Epithelial cell of esophagus (primary cell): ENCODE measurements at places on chromosomes 4 and X.

- DNase-seq, result no peak
Measured at GRCh38 chr4:183675625-183676024, 16.5 kb downstream of the TRAPPC11 start.

- DNase-seq, result no peak
Measured at GRCh38 chr4:120673696-120674095, 248.8 kb downstream of the PRDM5 start.

DNA sequence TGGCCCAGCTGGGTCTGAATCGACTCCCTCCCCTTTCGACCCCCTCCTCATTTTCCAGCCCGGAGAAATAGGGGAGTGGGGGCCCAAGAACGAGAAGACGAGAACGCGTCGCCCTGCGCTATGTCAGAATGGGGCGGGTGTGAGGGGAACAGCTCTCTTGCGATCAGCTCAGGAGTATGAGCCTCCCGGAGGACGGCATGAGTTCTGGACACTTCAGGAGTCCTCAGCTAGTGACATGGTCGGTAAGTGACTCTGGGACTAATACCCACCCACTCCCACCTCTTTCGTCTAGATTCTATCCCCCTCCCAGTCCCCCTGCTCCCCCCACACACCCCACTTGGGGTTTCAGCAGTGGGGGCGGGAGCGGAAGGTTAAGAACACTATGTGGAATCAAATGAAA, 944 bp downstream of the KLF8 start:
- peak; percentile 13 for DNase-seq

- DNase-seq, result no peak
Measured at GRCh38 chr4:105352826-105353225, 121.0 kb downstream of the PPA2 start.

DNA sequence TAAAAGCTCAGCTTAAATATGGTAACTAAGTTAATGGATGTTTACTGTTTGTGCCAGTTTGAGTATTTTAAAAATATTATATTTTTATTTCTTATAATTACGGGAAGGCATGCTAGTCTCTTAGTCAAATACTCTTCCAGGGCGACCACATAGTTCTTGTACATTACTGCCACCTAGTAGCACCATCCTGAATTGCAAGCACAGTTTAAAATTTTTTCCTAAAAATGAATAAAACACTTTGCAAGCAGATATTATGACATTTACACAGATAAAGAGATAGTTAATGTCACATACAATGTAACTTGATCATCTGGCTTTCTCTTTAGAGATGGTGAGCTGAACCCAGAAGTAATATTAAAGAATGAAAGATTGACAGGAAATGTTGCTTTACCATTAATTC, 11.5 kb downstream of the NDP start:
- DNase-seq, result no peak

GRCh38 chrX:80016182-80016581, 1.6 kb downstream of the TBX22 start:
- no peak for DNase-seq

- peak; percentile 76 for DNase-seq
Measured at GRCh38 chr4:40395908-40396793, 61.0 kb downstream of the CHRNA9 start.

- DNase-seq, result no peak
Measured at GRCh38 chrX:115047715-115048114, 30.3 kb upstream of the IL13RA2 start.

DNA sequence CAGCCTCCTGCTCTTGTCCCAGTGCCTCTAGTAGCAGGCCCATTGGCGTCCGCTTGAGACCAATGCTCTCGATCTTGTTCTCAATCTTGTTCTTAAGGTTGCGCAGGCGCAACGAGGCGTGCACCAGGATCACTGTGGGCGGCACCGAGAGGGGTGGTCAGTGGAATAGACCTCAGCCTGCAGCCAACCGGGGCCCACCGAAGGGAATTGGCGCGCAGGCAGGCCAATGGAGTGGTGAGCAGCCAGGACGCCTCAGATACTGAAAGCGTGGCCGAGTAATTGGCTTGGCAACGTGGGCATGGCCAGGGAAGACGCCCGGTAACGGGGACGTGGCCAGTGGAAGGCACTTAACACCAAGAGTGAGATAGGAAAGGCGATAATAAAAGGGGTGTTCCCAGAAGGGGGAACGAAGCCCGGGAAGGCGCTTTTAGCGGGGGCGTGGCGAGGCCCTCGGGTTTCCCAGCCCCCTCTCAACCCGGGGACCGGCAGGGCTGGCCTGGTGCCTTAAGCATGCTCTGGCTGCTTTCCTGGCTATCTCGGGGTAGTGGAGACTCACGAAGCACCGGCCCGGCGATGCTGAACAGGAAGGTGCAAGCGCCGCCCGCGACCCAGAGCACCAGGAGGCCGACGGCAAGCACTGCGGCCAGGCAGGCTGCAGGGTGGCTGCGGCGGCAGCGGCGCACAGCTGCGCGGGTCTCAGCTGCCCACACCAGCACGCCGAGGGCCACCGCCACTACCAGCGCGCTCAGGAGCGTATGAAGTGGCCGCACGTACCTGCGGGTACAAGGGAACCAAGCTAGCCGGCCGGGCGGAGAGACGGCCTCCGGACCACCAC, 1.7 kb downstream of the PRAF2 start:
- DNase-seq, result peak; percentile 72

- no peak for DNase-seq
Measured at GRCh38 chr4:11565213-11565612, 136.5 kb upstream of the HS3ST1 start.

DNA sequence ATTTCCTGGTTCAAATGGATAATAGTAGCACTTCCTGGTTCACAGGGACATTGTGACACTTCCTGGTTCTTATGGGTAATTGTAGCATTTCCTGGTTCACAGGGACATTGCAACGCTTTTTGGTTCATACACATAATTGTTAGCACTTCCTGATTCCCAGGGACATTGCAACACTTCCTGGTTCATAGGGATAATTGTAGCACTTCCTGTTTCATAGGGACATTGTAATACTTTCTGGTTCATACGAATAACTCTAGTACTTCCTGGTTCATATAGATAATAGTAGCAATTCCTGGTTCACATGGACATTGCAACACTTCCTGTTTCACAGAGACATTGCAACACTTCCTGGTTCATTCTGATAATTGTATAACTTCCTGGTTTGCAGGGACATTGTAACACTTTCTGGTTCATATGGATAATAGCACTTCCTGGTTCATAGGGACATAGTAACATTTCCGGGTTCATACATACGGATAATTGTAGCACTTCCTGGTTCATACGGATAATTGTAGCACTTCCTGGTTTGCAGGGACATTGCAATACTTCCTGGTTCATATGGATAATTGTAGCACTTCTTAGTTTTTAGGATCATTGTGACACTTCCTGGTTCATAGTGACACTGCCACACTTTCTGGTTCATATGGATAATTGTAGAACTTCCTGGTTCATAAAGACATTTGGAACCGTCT, 61.6 kb upstream of the CD99 start:
- DNase-seq, result no peak
